ENCODE measurements at places on chromosomes 11 and 22. TPM values are rescaled to one million over a fixed set of nuclear protein-coding genes. Genes with fewer than 3 reads are reported as not detected.

Gene CENATAC
- 37.7 TPM for total RNA-seq

Gene TSPAN32
- total RNA-seq, result 0.59 TPM

Gene TMEM218
- 30.0 TPM for total RNA-seq

Gene SYT8
- 0.59 TPM for total RNA-seq

Gene OR4D11
- not detected for total RNA-seq

DNA sequence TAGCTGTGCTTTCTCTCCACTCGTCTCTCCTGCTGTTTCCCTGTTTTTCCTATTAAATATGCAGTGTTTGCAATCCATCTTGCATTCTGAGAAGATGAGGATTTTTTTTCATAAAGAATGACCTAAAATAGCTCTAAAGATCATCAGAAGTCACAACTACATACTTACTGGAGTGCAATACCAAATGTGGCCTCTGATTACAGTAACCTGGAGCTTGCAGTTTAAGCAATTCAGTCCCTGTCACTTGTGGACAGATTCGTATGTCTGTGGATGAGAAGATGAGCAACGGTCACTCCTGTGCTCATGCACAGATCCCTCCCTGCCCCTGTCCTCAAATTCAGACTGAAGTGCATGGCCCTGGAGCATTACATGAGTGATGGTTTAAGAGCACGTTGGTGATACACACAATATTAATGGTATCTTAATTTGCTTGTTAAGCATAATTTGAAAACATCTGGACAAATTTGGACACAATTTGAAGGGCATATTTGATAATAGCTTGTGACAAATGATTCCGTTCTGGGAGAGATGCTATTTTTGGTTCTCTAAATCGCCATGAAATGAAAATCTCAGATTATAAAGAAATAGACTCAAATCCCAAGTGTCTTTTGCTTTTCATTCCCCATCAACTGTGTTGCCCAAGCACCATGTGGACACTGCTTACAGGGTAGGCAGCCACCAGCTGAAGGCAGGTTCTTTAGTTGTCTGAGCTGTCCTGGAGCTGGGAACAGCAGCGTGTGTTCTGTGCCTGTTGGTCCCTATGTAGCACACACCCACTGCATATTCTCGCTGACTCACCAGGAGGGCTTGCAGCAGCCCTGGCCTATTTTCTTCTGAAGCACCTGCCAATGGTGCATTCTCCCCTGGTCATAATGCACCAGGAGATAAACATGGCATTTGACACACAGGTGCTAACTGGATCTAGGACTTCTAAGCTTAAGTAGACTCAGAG lies 32.6 kb upstream of the PRAME start:
- DNase-seq, result no peak

- DNase-seq, result no peak
These were observed 198.5 kb downstream of the MSANTD4 start for GRCh38 chr11:105823495-105824033.

DNA sequence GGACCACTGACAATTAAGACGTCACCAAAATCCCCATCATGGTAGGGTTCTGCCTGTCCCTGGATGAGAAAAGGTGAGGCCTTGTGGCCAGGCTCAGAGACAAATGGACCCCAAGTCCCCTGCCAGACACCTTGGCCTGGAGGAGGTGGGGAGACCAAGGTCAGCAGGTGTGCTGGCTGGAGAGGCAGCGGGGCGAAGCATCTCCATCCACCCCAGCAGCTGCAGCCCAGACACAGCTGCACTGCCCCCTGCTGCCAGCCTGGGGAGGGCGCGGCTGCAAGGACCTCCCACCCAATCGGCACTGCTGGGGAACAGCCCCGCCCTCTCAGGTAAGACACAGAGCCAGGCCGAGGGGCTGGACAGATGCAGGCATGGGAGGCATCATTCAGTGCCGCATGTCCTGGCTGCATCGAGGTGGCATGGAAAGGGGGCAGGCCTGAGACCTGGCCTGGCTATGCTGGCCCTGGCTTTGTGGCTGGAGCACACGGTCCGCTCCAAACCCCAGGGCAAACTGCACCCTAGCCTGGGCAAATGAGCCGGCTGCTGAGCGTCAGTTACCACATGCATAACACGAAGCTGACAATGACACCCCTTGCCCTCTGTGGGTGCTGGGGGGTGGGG lies 12.2 kb upstream of the MFNG start:
- DNase-seq, result no peak

DNA sequence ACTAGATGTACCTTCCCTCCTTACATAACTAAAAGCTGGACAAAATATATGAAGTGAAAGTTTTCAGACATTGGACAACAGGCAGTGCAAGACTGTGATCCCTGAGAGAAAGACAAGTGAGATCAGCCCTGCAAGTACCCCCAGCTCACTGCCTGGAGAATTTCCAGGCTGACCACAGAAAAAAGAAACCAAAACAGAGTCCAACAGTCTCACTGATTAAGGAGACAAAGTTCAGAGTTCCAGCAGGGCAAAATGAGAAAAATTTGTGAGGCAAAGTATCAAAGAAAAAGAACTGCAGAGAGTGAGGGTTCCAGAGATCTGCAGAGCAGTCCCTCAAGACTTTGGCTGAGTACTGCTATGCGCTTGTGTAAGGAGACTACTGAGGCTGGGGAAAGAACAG lies 47.3 kb upstream of the TMEM45B start:
- no peak for DNase-seq

DNA sequence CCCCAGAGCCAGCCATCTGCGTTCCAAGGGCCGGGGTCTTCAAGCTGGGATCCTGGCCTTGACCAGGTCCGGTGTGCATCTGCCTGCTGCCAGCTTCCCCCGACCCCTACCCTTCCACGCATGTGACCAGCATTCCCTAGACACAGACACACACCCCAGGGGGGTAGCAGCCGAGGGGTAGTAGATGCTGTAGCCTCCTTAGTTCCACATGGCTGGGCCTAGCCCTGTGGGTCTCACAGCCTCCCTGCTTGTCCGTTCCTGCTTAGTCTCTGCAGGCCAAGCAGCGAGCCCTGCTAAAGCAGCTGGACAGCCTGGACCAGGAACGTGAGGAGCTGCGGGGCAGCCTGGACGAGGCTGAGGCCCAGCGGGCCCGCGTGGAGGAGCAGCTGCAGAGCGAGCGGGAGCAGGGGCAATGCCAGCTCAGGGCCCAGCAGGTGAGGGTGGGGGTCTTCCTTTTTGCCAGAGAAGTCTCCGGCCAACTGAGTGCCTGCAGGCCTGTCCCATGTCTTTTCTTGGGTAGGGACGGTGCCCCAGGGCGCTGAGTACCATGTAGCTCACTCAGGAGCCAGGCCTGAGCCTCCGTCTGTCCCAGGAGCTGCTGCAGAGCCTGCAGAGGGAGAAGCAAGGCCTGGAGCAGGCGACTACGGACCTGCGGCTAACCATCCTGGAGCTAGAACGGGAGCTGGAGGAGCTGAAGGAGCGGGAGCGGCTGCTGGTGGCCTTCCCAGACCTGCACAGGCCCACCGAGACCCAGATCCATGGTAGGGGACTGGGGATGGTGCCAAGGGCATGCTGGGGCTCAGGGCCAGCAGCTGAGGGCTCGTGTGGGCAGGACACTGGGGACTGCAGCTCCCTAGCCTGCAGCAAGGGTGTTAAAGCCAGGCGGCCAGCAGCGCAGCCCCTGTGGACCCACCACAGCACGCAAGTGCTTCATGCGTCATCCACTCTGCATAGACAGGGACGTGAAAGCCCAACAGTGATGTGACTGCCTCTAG lies 13.6 kb downstream of the RNF215 start:
- DNase-seq, result peak; percentile 68

- no peak for DNase-seq
These were observed 364.4 kb upstream of the LUZP2 start for GRCh38 chr11:24132471-24132870.

- peak; percentile 85 for DNase-seq
These were observed 786 bp downstream of the CAPN1 start for GRCh38 chr11:65182258-65183170.

Measured in osteoblast (primary cell).